ENCODE measurements at places on chromosomes 5 and 9.

DNA sequence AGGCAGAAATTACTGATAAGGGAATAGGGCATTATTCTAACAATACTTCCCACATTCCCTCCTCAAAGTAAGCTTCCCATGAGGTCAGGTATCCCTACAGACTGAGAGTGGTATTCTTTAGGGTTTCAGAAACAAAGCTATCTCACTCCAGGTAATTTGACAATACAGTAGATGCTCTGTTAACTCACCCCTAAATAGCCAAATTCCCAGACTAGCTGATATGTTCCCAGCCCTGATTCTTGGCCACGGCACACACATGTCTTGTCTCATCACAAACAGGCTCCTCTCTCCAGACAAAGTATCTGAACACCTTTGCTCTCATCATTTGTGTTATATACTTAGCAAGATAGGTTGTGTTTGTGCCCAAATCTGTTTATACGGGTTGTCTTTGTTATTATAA lies 139.9 kb downstream of the ZNF608 start:
- DNase-seq = no peak

DNA sequence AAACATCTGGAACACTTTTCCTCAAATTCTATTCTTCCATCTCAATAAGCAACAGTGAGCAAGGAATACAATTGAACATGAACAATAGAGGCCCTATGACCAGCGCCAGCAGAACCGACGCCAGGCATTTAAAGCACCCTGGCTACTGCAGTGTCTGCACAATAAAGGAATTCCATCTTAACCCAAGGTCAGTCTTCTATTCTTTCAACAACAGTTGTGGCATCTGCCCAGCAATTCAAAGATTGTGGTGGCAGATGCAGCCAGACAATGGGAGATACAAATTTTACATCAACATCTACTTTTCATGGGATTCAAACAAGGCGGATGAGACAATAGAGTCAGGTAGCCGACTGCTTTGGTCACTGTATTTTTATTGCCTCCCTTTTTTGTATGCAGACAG lies 65.9 kb downstream of the ELL2 start:
- no peak for DNase-seq

GRCh38 chr9:10721301-10721700 lies 108.5 kb upstream of the PTPRD start:
- no peak for DNase-seq

DNA sequence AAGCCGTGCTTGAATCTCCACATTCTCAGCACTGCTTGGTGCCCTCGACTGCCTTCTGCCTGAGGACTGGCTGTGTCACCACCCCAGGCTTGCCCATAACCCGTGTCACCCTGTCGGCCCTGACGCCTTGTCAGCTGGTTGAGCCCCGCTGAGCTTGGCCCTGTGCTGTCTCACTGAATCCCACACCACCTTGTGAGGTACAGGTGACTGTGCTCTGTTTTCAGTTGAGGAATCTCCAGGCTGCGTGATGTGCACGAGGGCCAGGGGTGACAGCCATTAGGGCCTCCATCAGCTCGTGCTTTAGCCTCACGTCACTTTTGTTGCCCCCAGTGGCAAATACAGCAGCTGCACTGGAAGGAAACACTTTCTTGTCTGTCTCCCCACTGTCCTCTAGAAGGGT lies 90.7 kb downstream of the CACNA1B start:
- DNase-seq = no peak

DNA sequence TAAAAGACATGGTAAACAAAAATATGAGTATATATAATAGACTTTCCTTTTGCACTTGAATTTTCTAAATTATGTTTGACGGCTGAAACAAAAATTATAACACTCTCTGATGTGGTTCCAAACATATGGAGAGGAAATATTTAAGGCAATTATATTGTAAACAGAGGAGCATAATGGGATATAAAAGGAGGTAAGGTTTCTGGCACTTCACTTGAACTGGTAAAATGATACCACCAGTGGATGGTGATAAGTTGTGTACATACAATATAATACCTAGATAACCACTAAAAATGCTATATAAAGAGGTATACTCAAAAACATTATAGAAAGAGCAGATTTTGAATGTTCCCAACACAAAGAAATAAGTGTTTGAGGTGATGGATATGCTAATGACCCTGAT lies 192.9 kb upstream of the RAD23B start:
- no peak for DNase-seq

GRCh38 chr9:14478175-14479162 lies 164.5 kb upstream of the NFIB start:
- DNase-seq = no peak

DNA sequence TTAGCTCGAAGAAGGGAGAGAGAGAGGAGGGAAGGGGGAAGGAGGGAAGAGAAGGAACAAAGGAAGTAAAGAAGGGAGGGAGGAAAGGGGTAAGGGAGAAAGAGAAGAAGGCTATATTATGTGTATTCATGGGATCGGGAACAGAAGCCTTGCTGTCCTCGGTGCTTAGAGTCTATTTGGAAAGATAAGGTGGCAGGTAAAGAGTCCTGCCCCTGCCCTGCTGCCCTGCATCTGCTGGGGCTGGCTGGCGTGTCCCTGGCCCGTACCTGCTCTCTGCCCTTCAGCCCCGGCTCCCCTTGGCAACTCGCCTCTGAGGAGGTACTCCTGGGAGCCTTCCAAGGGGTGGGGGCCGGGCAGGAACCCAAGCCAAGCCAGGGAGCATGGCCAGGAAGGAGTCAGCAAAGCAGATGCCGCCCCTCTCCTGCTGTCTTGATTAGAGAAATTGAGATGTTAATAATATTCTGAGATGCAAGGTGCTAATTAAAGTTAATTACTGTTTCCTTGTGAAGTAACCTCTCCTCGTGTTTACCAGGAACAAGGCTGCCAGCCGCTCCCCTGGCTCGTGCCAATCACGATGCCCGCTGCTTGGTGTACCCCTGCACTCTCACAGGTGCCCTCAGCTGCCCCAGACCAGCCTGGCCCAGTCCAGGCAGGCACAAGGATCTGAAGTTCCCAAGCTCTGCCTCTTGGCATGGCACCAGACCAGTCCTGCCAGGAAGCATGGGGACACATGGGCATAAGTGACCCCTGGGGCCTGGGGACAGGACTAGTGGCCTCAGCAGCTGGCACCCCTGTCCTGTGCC lies 36.6 kb downstream of the PCDH1 start:
- no peak for DNase-seq

Measured in activated naive CD4-positive, alpha-beta T cell treated with anti-CD3 and anti-CD28 coated beads, Interleukin-2, amount 50 U/mL, for 72 hours (primary cell).